Non-pigmented ciliary epithelial cell (primary cell): ENCODE measurements at places on chromosomes 4 and X.

DNA sequence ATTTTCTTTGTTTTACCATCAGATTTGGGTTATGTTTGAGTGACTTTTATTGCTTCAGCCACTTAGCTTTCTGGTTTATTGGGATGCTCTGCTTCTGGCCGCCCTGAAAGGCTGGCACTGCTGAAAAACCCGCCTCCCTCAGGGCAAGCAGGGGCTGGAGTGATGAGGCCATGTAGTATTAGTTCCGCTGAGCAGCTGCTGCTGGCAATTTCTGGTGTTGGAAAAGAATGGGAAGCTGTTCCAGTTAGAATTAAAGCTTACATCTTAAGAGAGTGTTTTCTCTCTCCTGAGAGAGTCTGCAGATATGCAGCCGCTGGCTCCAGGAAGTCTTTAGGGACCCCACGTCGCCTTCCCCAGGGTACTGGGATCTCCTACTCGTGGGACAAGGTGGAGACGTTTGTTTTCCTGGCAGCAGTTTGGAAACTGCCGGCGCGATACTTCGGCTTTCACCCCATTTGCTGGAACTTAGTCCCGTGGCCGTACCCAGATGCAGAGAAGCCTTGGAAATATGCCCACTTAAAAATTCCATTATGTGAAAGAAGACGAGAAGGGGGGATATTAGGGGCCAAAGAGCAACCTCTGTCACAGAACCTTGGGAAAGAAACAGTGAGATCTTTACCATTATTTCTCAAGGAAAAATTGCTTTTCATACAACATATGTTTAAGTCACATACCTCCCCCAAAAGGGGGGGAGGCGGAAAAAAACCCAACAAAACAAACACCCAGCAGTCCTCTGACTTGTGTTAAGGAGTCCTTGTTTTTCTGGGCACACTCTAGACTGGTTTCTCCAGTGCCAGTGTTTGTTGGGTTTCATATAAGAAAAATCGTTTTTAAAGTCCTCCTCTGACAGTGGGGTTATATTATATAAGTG is 72.6 kb downstream of the TMEM131L start:
- DNase-seq, result no peak

- DNase-seq, result no peak
These were observed 42.8 kb upstream of the CHRNA9 start for GRCh38 chr4:40292313-40292759.

GRCh38 chr4:25904748-25905082 is 9.3 kb upstream of the SMIM20 start:
- DNase-seq, result no peak

- DNase-seq, result peak; percentile 22
These were observed 435.4 kb upstream of the TENM3 start for GRCh38 chr4:181807771-181808170.

DNA sequence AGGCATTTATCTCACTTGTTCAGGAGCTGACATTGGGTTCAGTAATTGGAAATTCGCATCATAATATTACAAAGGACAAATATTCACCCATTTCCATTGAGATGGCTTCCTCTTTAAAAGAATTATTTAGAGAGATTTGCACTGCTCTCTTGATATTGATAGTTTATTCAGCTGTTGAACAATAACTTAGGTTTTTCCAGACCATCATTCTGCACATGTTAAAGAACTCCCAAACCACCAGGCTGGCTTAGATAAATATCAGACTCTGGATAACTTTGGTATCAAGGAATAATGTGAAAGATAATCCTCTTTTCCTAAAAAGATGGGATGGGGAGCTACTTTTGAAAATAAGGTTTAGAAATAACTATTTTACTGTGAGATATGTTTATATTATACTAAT is 154.0 kb downstream of the GASK1B start:
- DNase-seq, result no peak
